Sigmoid colon (tissue), 7 donors: ENCODE measurements at places on chromosomes 6 and 20. TPM values are rescaled to one million over a fixed set of nuclear protein-coding genes. Genes with fewer than 3 reads are reported as not detected.
A peak's percentile ranks its signal among the peaks of the same experiment; 100 is the strongest.

DNA sequence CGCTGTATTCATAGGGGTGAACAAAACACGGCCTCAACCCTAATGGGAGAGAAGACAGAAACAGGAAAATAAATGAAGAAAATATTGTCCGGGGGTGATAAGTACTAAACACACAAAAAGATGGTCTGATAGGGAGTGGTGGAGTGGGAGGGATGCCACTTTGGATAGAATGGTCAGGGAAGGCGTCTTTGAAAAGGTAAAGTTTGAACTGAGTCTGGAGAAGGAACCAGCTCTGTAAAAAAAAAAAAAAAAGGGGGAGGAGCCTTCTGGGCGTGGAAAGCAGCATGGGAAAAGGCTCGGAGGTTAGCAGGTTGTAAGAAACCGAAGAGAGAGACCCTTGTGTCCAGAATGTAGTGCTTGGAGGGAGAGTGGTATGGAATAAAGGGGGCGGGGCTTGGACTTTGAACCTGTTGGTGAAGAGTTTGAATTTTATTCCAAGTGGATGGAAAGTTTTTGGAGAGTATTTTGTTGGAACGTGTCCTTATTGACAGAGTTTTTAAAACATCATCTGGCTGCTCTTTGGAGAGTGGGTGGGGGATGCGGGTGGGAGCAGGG lies 1.8 kb downstream of the CHMP4B start:
- no peaks in the 10 kb centered on the region for H3K27me3 ChIP-seq
- H3K4me1 ChIP-seq: no peaks in the 10 kb centered on the region
- H3K27ac ChIP-seq: peak overlapping the region; percentile 97
- H3K36me3 ChIP-seq: no peaks in the 10 kb centered on the region

DNA sequence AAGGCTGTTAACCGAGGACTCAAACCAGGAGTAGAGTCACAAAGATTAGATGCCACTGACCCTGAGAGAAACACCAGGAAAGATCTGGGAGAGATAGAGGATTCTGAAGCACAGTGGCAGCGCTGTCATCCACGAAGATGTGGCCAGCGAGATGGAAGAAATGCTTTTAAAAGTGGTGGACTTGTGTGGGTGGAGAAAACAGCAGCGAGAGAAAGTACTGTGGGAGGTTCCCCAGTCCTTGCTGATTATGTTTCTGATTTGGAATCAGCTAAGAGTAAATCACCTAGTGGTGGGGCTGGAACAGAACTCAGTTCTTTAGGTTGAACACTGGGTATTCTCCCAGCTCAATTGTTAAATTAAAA lies 435 bp upstream of the ZNF322 start:
- peak overlapping the region; percentile 85 for H3K27ac ChIP-seq
- peaks cover 7% of the 10 kb centered on the region for H3K36me3 ChIP-seq
- no peaks in the 10 kb centered on the region for H3K27me3 ChIP-seq
- peak overlapping the region; percentile 57 for H3K4me3 ChIP-seq
- no peak for DNase-seq
- peaks cover 28% of the 10 kb centered on the region for H3K4me1 ChIP-seq

NFKBIE gene
- 16.2 TPM for polyA plus RNA-seq

TRIM10 gene
- polyA plus RNA-seq: 3.5 TPM

- no peaks in the 10 kb centered on the region for H3K36me3 ChIP-seq
- H3K4me1 ChIP-seq: no peaks in the 10 kb centered on the region
- H3K4me3 ChIP-seq: no peak overlapping the region
- H3K27ac ChIP-seq: no peak overlapping the region
- H3K27me3 ChIP-seq: no peaks in the 10 kb centered on the region
- no peak for DNase-seq
Observed at GRCh38 chr6:147891671-147892070, 383.2 kb downstream of the SAMD5 start.

CDK19 gene
- polyA plus RNA-seq: 7.8 TPM

- H3K4me3 ChIP-seq: no peak overlapping the region
- H3K4me1 ChIP-seq: no peaks in the 10 kb centered on the region
- no peak overlapping the region for H3K27ac ChIP-seq
- no peaks in the 10 kb centered on the region for H3K27me3 ChIP-seq
- no peaks in the 10 kb centered on the region for H3K36me3 ChIP-seq
Observed at GRCh38 chr20:2394411-2395055, 13.8 kb downstream of the TGM6 start.

DNA sequence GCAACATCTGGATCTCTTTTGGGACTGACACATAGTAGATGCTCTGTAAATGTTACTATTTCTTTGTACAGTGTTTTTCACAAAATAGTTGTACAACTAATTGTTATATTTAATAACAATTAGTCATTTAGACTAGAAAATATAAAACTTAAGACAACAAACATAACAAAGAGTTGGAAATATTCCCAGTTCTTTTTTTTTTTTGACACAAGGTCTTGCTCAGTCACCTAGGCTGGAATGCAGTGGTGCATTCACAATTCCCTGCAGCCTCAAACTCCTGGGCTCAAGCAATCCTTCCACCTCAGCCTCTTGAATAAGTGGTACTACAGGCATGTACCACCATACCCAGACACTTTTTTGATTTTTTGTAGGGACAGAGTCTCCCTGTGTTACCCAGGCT lies 105.8 kb downstream of the UTRN start:
- H3K4me1 ChIP-seq: no peaks in the 10 kb centered on the region
- no peaks in the 10 kb centered on the region for H3K36me3 ChIP-seq
- DNase-seq: no peak
- H3K27me3 ChIP-seq: no peaks in the 10 kb centered on the region

GRCh38 chr6:108106261-108106660 lies 31.7 kb upstream of the OSTM1 start:
- H3K27me3 ChIP-seq: peaks cover 19% of the 10 kb centered on the region
- H3K4me3 ChIP-seq: no peak overlapping the region
- DNase-seq: no peak
- H3K4me1 ChIP-seq: no peaks in the 10 kb centered on the region
- H3K36me3 ChIP-seq: no peaks in the 10 kb centered on the region
- no peak overlapping the region for H3K27ac ChIP-seq

CASS4 gene
- 2.7 TPM for polyA plus RNA-seq
